ENCODE measurements at places on chromosomes 2 and 18.

- no peak for DNase-seq
Observed at GRCh38 chr2:120267348-120267747, 14.7 kb downstream of the RALB start.

DNA sequence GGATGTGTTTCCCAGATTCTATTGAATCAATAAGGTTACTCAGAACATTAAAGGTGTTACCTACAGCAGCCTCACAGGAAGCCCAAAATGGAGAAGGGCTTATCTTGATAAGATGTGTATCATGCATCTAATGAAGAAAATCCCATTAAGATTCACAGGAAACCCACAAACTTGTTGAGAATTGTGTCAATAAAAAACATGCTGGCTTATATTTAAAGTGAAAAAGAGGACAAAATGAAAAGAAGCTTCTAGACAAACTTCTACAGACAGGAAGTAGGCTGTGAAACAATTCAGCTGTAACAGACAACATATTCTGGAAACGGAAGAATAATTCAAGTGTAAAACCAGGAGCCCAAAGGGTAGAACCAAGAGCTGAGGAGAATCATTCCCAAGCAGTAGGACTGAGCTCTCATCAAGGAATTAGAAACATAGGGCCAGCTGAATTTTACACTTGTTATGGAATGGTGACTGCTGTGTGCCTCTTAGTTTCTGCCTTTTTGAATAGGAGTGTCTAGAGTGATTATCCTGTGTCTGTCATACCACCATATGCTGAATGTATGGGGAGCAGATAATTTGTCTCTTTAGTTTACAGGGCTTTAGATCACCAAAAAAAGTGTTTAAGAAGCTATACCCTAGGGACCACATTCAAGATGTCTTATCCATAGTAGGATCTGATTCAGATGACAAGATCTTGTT is 9.6 kb downstream of the IMMT start:
- DNase-seq = no peak

GRCh38 chr18:45482286-45482685 is 133.0 kb upstream of the SLC14A2 start:
- no peak for DNase-seq

GRCh38 chr2:71562518-71562917 is 109.2 kb downstream of the DYSF start:
- DNase-seq = no peak

DNA sequence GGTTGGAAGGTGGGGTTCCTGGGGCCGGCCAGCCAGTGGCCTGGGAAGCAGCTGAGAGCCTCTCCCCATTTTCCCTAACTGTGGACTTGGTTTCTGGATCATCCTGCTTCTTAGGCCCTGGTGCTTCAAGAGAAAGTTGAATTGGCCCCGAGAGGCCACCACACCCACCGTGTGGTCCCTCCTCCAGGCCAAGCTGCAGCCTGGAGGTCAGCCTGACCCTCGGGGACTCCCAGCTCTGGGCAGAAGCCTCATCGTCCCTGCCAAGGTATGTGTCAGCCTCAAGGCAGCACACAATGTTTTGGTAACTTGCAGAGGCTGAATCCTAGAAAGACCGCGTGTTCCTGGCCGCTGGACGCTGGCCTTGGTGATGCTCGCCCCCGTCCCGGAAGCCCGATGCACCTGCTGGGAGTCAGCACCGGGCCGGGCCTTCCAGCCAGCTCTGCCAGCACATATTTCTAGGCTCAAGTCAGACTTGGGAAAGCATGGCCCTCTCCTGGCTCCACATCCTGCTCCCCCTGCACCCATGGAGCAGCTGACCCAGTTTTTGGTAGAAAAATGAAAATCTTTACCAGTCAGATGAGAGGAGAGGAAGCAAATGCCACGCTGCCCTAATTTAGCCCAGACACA is 72.6 kb downstream of the ACTR2 start:
- DNase-seq = no peak

DNA sequence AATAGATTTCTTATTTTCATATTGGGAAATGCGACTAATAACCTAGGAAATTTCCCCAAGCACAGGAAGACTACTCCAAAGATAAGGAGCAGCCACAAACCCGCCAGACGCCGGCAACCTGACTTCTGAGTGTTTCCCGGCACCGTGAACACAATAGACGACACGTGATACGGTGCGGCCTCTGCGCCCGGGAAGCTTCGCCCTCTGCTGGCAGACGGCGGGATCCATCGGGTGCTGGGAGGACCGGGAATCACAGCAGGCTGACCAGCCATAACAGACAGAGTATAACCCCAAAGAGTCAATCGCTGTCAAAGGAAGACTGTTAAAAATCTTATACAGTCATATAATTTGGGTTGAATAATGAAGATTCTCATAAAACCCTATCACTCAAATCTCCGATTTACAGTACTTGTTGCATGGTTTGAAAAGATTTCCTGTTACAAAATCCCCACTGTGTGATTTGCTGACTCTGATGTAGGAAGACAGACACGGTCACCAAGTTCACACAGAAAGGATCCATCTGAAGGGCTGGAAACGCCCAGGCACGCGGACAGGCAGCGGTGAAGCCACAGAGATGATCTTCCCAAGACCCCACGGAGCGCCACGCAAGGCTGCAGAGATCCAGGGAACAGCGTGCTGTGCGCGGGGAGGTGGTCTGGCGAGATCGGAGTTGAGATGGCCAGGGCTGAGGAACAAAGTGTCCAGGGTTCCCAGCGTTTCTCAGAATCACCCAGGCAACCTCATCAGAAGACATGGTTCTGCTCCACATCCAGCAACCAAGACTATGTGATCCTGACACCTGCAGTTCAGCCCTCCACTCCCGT is 73.8 kb downstream of the EIPR1 start:
- DNase-seq = peak; percentile 61

DNA sequence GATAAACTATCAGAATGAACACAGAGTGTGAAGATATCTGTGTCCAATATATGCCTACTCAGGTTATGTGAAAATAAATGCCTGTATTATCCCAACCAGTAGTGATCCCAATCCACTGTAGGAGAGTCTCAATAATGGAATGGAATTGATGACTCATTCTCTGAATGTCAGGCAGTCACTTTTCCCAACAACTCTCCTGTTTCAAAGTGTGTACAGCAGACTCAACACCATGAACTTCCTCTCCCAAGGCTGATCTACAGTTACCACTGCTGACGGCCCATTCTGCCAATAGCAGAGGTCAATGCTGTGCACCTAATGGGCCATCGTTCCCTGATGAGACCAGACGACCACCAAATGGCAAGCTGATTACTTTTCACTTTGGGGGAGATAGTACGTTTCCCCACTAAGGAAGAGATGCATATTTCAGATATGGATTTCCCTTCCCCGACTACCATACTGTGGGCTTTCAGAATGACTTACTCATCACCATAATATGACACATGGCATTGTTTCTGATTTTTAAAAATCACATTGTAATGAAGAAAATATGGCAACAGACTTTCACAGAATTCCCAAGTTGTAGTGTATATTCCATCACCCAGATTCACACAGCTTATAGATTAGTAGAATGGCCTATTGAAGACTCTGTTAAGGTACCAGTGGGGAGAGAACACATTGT is 601.7 kb upstream of the VRK2 start:
- no peak for DNase-seq

- no peak for DNase-seq
Observed at GRCh38 chr18:44796429-44797428, 116.0 kb downstream of the SETBP1 start.

GRCh38 chr2:53473775-53474311 is 293.8 kb upstream of the CHAC2 start:
- no peak for DNase-seq

DNA sequence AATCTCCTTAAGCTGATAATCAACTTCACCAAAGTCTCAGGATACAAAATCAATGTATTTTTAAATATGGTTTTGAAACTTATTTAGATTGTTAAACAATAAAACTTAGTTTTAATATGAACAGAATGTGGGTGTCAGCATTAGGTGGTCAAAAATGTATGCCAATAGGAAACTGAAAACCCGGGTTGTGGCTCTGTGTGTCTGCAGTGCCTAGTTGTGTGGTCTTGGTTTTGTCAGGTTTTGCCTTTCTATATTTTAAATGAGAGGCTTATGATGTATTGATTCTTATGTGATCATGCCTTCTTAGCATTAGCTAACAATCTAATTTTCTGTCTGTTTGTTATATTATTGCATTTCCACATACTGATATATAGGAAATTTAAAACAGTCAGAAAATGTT is 227.8 kb downstream of the ZNF407 start:
- no peak for DNase-seq

DNA sequence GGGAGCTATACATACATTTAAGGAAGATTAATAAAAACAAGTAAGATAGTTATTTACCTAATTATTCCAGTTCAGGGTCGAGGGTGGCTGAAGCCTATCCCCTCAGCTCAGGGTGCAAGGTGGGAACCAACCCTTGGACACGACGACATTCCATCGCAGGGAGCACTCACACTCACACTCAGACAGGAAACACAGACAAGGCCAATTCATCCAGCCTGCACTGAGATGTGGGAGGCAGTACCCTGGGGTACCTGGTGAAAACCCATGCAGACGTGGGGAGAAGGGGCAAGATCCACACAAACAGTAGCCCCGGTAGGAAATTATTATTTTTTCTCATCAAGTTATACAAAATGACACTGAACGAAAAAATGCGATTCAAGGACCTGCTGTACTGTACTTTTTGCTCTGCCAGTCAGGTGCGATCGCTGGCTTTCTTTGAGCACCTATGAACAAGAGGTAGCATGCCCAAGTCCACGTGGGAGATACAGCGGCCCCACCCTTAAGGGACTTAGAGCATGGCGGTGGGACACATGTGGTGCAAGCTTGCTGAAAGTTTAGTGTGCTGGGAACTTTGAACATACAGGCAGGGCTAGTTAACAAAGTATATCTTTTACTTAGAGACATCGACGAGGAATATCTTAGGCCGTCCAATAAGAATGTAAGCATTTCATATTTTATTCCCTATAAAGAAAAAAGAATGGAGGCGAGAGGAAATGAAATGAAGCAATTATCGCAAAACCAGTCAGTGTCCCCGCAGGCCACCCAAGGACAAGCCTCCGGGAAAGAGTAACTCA is 624 bp downstream of the METTL8 start:
- peak; percentile 21 for DNase-seq

- no peak for DNase-seq
Observed at GRCh38 chr18:1075876-1076275, 171.2 kb downstream of the ADCYAP1 start.

GRCh38 chr18:37019157-37019827 is 190.4 kb downstream of the KIAA1328 start:
- DNase-seq = no peak

- DNase-seq = no peak
Observed at GRCh38 chr18:58669731-58670378, 1.4 kb upstream of the MALT1 start.

GRCh38 chr2:218032336-218033171 is 29.8 kb upstream of the TNS1 start:
- no peak for DNase-seq

- DNase-seq = no peak
Observed at GRCh38 chr2:141201016-141201565, 929.7 kb downstream of the LRP1B start.

DNA sequence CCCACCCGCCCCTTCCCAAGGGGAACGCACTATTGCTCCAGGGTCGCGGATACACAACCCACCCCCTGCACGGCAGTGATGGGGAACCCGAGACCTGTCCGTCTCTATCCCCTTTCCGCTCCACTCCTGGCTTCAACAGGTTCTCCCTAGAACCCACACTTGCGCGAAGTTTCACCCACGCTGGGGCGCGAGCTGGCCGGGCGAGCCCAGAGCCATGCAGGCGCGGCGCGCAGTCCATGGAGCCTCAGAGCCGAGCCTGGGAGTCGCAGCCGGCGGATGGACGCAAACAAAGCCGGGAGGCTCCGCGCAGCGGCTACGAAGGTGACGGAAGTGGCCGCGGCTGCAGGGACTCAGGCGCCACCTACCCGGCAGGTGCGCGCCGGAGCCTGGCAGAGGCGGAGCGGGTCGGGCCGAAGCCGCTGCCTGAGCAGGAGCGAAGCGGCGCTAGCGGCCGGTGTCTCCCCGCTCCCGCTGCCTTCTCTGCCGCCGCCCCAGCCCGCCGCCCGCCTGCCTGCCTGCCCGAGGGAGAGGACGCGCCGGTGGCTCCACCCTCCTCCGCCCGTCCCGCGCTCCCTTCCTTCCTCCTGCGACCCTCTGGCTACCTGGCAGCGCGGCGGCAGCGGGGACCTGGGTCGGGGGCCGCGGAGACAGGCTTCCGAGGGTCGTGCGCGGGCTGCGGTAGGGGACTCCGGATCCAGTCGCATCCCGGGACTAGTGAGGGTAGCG is 14.0 kb downstream of the ALPG start:
- DNase-seq = no peak

DNA sequence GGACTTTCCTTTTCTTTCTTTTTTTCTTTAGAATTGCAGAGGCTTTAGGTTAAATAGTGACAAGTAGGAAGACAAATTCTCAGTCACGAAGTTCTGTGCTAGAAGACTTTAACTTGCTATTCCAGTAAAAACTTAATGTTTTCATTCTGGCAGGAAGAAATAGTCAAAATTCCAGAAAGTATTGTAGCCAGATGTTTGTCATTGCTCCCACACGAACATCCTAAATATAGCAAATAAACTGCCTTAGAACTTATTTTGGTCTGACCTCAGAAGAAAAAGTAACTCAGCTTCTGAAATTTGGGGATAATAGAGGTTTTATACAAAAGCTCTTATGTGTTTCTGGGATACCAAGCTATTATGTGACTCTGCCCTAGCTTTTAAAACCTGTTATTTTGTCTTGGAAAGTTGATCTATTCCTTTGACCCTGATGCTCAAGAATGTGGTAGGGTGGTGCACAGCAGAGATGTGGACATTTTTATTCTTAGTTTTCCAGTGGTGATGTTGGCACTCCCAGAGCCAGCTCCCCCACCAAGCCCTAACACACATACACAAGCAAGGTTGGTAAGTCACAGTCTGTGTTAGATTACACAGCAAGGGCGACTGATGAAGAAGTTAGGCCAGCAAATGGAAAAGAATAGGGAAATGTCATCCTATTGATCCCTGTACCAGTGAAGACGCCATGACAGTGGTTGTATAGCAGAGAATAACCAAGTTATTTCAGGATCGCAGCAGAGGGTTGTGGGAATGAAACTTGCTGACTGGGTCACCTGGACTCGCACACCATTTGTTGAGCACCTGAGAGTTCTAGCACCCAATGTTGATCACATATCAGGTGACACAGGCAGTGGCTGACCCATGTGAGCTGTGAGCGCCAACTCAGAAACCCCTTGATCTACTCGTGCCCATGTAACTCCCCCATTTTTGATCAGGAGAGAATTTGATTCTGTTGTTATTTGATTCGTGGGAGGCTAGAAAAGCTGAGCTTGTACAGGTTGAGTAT is 23.7 kb downstream of the FARP2 start:
- no peak for DNase-seq

DNA sequence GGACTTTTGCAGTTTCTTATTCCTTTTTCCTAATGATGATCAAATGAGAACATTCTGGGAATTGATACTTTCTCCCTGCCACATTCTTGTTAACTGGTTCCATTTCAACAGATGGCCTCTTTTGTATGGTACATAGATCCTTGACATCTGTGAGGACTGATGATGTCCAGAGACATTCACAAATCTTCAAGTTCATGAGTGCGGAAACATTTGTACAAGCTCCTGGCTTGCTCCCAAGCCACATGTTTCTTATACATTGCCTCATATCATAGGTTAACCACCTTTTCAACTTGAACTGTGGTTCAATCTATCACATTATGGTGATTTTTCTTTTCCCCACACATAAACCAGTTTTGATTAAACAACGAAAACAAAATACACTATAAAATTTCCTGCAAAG is 267.3 kb downstream of the CLIP4 start:
- DNase-seq = no peak

GRCh38 chr2:75173740-75174139 is 25.6 kb downstream of the TACR1 start:
- no peak for DNase-seq

Data from effector memory CD8-positive, alpha-beta T cell (primary cell).